ENCODE measurements at places on chromosomes 1 and 21.

DNA sequence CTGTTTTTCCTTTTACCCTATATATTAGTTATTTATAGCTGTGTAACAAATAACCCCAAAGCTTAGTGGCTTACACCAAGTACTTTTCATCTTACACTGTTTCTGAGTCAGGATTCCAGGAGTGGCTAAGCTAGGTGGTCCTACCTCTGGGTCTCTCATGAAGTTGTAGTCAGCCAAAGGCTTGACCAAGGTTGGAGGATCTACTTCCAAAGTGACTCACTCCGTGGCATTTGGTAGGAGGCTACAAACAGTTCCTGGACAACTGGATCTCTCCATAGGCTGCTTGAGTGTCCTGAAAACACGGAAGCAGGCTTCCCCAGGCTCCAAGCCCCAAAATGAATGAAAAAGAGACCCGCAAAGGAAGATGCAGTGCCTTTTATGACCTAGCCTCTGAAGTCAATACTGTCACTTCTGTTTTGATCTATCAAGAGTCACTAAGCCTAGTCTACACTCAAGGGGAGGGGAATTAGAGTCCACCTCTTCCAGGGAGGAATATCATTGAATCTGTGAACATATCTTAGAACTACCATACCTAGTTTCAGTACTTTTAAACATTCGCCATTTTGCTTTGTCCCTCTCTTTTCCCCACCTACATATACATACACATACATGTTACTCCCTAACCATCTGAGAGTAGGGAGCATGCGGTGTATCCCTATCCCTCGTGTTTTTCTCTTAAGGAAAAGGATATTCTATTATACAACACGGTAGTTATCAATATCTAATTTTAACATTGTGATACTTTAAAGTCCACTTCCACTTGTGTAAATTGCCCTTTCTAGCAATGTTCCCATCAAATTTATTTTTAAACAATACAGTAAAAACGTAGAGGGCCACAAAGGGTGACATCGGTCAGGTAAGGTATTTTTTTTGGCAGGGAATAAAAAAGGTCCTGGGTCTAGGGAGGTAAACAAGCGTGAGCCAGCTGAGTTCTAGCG lies 67.2 kb downstream of the SLC35A3 start:
- DNase-seq: peak; percentile 20

GRCh38 chr1:28027238-28027637 lies 61.2 kb downstream of the EYA3 start:
- no peak for DNase-seq

DNA sequence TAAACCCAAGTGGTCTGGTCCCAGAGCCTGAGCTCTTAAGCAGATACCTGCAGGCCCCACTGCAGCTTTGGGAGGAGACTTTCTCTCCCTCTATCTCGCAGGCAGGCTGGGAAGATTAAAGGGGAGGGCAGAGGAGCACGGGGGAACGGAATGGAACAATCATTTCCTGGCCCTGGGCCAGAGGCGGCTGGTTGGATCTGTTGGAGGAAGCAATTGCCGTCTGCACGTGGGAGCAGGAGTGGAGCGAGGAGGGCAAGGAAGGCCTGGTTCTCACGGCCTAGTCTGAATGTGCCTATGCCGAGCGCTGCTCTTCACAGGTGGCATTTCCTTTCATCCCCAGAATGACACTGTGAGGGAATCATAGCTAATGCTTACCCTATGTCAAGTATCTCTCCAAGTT lies 23.7 kb downstream of the NKAIN1 start:
- peak; percentile 90 for DNase-seq

DNA sequence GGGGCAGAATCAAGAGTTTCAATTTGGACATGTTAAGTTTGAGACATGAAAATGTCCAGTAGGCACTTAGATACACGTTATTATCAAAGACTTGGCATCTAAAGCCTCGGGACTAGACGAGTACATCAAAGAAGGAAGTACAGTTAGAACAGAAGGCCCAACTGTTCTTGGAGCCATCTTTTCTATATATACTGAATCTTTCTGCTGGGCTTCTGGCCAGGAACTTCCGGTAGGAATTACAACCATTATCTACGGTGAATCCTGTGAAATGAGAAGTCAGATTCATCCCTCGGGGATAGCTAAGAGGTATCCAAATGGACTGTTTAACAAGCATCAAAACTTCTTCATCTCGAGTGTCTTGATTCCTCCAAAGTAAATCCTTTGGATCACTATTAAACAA lies 34.4 kb upstream of the NRDC start:
- no peak for DNase-seq

DNA sequence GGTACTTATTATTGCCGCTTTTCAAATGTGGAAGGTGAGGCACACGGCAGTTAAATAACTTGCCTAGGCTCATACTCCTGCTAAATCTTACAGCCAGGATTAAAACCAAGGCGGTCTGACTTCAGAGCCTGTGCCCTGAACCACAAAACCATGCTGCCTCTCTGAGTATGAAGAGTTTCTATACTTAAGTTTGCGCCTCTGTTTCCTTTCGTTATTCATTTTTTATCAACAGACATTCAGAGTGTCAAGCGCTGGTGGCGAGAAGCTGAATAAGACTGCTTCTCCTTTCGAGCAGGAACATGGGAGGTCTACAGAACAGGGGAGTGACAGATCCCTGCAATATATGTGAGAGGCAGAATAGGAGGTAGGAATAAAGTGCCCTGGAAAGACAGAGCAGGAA lies 96.0 kb upstream of the DUSP10 start:
- DNase-seq: no peak

GRCh38 chr21:45845063-45845769 lies 136.4 kb upstream of the COL6A1 start:
- no peak for DNase-seq

DNA sequence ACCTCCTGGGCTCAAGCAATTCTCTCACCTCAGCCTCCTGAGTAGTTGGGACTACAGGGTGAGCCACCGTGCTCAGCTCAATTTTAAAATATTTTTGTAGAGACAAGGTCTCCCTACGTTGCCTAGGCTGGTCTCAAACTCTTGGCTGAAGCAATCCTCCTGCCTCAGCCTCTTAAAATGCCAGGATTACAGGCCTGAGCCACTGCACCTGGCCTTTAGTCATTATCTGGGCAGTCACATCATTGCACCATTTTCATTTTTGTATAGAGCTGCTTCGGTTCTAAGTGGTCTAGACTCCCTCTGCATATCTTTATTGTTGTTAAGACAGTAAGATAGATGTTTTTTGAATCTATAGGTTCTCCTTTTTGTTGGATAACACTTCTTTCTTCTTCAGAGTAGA lies 39.9 kb downstream of the ATF3 start:
- DNase-seq: no peak

GRCh38 chr21:46304955-46305354 lies 18.7 kb downstream of the C21orf58 start:
- DNase-seq: no peak

DNA sequence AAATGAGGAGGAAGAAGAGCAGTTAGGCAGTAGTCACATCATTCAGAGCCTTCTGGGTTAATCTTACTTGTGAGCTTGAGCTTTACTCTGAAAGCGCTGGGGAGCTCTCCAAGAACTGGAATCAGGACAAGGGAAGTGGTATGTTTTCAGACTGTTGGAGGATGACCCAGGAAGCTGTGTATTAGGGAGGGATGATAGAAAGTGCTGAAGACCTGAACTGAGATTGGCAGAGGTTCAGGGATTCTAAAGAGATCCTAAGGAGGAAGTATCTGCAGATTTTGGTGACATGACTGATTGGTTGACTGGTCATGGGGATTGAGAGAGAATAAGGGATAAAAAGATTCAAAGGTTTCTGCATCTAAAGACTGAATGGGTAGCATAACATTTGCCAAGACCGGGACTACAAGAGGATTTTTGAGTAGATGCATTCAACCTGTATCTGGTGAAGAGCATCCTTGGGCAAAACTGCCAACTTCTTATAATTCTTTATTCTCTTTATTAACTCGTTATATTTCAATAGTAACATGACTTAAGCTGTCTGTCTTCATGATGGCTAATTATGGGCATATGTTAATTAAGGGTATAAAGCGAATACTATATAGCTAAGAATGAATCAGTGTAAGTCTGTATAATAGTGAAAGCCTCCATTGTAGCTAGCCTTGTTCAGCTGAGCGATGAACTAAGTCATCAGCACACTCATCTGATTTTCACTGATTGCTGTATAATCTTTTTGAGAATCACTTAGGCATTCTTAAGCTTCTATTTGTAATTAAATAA lies 41.8 kb downstream of the XCL1 start:
- DNase-seq: peak; percentile 8

- no peak for DNase-seq
Measured at GRCh38 chr1:85321237-85321964, 45.0 kb upstream of the BCL10 start.

DNA sequence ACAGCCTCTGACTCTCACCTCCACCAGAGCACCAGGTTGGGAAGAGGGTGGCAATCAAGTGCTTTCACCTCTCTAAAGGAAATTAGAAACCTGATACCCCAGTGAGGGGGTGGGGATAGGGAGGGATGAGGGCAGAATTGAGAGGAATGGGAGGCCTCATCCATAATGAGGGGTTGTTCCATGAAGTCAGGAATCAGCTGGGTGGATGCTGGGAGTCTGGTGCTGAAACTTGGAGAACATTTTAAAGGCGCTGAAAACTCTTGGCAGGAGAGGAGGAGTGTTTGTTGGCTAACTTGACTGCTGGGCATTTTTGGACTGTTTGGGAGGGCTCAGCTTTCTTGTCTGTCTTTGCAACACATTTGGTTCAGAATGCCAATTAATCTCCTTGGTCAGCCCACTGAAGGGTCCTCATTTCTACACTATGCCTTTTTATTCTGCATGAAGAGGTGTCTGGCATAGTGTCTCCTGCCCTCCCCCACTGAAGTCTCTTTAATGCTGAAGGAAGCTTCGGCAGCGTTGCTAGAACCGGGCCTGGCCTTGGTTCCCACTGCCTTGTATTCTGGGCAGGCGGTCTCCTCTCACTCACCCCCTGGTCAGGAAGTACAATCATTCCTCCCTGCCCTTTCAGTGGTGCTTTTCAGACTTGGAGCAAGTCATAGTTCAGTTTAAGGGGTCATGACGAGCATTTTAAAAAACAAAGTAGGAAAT lies 2.2 kb downstream of the PHGDH start:
- peak; percentile 66 for DNase-seq

- peak; percentile 89 for DNase-seq
Measured at GRCh38 chr21:45478115-45478801, 64.0 kb downstream of the SLC19A1 start.

DNA sequence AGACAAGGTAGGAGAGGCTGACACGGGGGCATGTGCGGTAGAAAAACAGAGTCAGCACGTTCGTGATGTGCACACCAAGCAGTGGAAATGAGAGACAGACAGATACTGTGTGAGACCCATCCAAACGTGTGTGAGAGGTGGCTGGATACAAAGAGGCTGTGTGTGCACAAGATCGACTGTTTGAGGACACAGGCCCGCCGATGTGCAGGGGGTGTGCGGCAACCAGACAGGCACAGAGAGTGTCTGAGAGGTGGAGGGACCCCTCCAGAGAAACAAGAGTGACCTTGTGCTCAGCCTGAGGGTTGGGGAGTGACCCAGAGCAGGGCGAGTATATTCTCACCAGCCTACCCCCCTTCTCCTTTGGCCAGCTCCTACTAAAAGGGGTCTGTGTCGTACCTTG lies 97.8 kb upstream of the IPO9 start:
- DNase-seq: no peak

GRCh38 chr1:246748867-246749266 lies 24.7 kb downstream of the SCCPDH start:
- DNase-seq: no peak

GRCh38 chr1:24318615-24319311 lies 394 bp upstream of the GRHL3 start:
- no peak for DNase-seq

GRCh38 chr1:8061673-8062386 lies 35.7 kb upstream of the ERRFI1 start:
- no peak for DNase-seq

GRCh38 chr21:14270631-14271030 lies 54.7 kb downstream of the RBM11 start:
- DNase-seq: no peak

GRCh38 chr1:173914366-173914871 lies 2.7 kb downstream of the SERPINC1 start:
- DNase-seq: no peak

DNA sequence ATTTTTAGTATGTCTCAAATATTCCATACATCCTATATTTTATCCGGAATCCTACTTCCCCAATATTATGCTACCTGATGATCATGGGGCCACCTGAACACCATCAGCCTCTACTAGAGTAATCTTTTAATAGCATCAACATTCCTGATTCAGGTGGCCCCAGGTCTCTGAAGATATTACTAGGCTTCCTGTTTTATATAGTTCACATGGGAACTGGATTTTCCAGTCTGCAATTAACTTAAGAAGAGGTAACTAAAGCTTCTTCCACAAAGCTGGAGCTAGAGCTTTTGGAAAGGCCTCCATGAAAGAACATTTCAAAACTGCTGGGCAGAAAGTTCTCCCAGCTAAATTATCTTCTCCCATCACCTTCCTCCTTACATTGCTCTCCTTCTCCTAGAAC lies 72.3 kb upstream of the ADAM30 start:
- no peak for DNase-seq

GRCh38 chr21:14979264-14979663 lies 85.5 kb downstream of the NRIP1 start:
- DNase-seq: no peak

GRCh38 chr21:30434033-30434631 lies 4.1 kb downstream of the KRTAP13-4 start:
- DNase-seq: no peak

DNA sequence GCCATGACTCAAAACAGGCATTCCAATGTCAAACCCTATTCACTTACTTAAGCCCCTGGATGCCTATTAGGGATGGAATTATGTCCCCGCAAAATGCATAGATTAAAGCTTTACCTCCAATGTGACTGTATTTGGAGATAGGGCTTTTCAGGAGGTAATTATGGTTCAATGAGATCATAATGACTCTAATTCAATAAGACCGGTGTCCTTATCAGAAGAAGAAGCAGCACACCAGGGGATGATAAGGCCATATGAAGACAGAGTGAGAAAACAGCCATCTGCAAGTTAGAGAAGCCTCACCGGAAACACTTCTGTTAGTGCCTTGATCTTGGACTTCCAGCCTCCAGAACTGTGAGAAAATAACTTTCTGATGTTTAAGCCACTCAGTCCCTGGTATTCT lies 1131.8 kb upstream of the TMPRSS15 start:
- DNase-seq: no peak

DNA sequence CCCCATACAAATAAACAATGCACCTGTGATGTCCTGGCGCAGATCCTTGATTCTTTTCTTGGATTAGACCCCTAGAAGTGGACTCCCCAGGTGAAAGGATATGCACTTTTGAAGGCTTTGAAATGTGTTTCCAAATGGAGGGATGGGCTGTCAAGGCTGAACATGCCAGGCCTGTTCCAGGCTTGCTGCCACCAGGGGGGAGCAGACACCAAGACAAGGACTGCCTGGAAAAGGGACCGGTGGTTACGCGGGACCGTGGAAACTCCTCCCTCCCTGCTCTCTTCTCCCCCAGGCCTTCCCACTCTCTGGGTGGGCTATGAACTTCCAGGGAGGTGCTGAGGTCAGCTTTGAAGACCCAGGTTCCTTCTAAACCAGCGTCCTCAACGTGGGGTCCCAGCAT lies 12.7 kb downstream of the C1QB start:
- DNase-seq: peak; percentile 86

- DNase-seq: no peak
Measured at GRCh38 chr1:112061056-112061455, 71.6 kb upstream of the KCND3 start.

GRCh38 chr1:64265141-64265540 lies 61.7 kb downstream of the UBE2U start:
- DNase-seq: no peak
